ENCODE measurements at places on chromosomes 7 and 10.

DNA sequence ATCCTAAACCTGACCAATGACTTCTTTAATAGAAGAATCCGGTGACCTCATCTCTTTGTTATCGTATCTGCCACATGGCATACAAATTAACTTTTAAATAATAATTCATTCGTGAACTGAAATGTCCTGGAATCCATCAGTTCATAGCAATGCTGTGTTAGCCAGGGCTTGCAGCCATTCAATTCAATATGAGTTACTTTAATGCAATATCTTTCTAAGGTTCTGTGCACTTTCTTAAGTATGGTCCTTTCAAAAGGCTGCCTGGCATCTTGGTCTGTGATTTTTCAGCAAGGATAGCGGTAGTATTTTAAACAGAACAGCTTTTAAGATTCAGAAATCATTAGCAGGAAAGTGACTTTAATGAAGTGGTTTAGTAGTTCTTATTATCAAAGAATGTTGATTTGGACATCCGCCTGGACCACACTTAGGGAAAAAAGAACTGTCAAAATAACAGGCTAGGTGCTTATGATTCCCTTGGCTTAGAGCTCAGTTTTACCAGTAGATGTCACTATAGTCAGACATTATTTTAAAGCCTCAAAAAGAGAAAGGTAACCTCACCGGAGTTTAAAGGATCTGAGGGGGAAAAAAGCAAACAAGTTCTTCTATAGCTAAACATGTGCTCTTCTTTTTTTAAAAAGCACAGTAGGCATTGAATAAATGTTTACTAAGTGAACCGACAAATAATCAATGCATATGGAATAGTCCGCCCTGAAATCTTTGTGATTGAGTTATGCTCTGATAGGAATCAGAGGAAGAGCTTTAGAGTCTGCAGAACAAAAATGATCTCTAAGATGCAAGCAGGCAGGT lies 22.7 kb downstream of the SLC35G1 start:
- no peak for DNase-seq

DNA sequence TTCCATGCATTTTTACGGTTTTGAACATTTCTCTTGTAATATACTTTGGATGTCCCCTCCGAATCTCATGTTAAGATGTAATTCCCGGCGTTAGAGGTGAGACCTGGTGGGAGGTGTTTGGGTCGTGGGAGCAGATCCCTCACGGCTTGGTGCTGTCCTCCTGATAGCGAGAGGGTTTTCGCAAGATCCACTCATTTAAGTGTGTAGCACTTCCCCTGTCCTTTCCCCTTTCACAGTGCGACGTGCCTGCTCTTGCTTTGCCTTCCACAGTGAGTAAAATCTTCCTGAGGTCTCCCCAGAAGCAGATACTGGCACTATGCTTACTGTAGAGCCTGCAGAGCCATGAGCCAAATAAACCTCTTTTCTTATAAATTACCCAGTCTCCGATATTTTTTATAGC lies 6.6 kb downstream of the GPR141 start:
- no peak for DNase-seq

DNA sequence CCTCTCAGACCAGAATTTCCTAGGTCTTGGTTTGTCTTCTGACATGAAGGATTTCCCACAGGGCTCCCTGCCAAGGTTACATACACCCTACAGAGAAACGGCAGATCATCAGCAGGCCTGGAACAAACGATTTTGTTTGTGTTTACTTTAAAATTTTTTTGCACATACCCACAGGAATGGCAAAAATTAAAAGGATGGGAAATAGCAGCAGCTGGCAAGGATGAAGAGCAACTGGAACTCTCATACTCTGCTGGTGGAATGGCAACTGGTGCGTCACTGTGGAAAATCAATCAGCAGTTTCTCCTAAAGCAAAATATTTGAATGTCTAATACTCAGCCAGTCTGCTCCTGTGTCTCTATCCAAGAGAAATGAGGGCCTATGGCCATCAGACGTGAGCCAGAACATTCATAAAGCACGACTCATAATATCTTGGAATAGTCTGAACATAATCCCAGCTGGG lies 6.5 kb downstream of the BAIAP2L1 start:
- DNase-seq: no peak

DNA sequence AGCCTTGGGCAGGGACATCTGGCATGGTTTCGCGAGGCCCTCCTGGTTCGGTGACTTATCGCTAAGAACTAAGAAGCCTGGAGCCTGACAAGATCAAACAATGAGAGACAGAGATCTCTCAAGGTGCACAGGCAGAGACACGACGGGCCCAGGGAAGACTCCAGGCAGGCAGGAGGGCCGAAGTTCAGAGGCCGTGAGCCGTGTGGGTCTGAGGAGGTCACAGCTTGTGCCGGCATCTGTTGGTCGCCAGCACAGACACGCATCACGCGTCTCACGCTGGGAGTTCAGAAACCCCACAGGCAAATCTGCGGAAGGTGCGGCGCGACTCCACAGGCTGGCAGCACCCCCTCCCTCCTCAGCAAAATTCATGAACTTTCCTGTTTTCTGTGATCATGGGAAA lies 314.0 kb downstream of the DNAJB6 start:
- no peak for DNase-seq

- no peak for DNase-seq
Measured at GRCh38 chr7:17434841-17435692, 136.6 kb downstream of the AHR start.
